ENCODE measurements at places on chromosomes 1 and 21. TPM values are rescaled to one million over a fixed set of nuclear protein-coding genes. Genes with fewer than 3 reads are reported as not detected.
A peak's percentile ranks its signal among the peaks of the same experiment; 100 is the strongest.

- no peaks in the 10 kb centered on the region for H3K27me3 ChIP-seq
- H3K4me1 ChIP-seq = peaks cover 18% of the 10 kb centered on the region
- DNase-seq = no peak
- H3K27ac ChIP-seq = no peak overlapping the region
- H3K4me3 ChIP-seq = no peak overlapping the region
- no peaks in the 10 kb centered on the region for H3K36me3 ChIP-seq
Observed at GRCh38 chr1:198174297-198174696, 17.5 kb downstream of the NEK7 start.

DNA sequence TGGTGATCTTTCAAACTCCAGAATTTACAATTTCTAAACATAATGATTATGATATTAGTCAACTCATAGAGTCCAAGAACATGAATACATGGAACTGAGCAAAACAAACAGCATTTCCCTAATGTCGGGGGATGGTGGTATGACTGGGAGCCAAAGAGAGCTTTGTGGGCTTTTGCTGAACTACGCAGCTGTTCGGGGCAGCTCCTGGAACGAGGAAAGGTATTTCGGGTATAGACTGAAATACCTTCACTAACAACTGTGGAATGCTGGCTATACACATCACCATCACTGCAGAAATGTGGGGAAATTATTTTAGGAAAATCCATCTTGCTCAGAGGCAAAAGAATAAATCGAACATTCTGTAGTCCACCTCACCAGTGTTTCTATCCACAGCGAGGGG lies 30.2 kb upstream of the VPS26C start:
- no peak overlapping the region for H3K4me3 ChIP-seq
- H3K36me3 ChIP-seq = no peaks in the 10 kb centered on the region
- H3K27ac ChIP-seq = no peak overlapping the region

- H3K4me3 ChIP-seq = no peak overlapping the region
- H3K27ac ChIP-seq = no peak overlapping the region
- no peak for DNase-seq
- no peaks in the 10 kb centered on the region for H3K4me1 ChIP-seq
Observed at GRCh38 chr1:241722947-241723346, 70.9 kb downstream of the WDR64 start.

FCRL3 gene
- total RNA-seq = not detected

SAMSN1 gene
- total RNA-seq = 2.0 TPM

FAM3B gene
- 3.5 TPM for total RNA-seq

DNA sequence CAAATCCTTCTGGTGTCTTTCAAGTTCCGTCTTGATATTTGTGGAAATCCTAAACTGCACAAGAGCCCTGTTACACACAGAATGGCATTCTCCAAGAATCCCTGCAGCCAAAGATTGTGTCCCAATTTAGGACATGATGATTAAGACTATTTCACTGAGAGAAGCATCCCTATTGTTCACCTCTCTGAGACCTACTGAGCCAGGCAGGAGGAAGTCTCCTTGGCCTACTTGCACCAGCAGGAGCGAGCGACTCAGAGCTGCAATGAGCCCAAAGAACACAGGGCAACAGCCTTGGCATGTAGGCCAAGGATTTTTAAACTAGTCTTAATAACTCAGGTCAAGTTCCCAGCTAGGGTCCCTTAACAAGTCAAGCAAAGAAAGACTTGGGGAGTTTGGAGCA lies 79.4 kb upstream of the RUNX1 start:
- no peak overlapping the region for H3K4me3 ChIP-seq
- H3K27me3 ChIP-seq = no peaks in the 10 kb centered on the region
- DNase-seq = no peak
- H3K36me3 ChIP-seq = no peaks in the 10 kb centered on the region
- H3K27ac ChIP-seq = no peak overlapping the region
- no peaks in the 10 kb centered on the region for H3K4me1 ChIP-seq

GRCh38 chr1:233326811-233327650 lies 493 bp upstream of the MAP3K21 start:
- H3K36me3 ChIP-seq = no peaks in the 10 kb centered on the region
- no peaks in the 10 kb centered on the region for H3K27me3 ChIP-seq
- H3K4me1 ChIP-seq = peaks cover 11% of the 10 kb centered on the region
- H3K4me3 ChIP-seq = peak overlapping the region; percentile 42
- peak; percentile 47 for DNase-seq

NDUFS5 gene
- 206 TPM for total RNA-seq

All from ovary (tissue), 10 donors.